Right renal pelvis (tissue), 4 donors: ENCODE measurements at places on chromosomes 1 and 21.

GRCh38 chr1:154324241-154324640 lies 1.1 kb upstream of the ATP8B2 start:
- no peak for DNase-seq

GRCh38 chr1:154698320-154699096 lies 90.5 kb upstream of the ADAR start:
- DNase-seq = no peak

- no peak for DNase-seq
Observed at GRCh38 chr1:1832820-1833219, 54.5 kb upstream of the NADK start.

- no peak for DNase-seq
Observed at GRCh38 chr1:54603241-54603640, 20.1 kb downstream of the FAM151A start.

GRCh38 chr1:87451229-87451920 lies 122.7 kb downstream of the LMO4 start:
- no peak for DNase-seq

DNA sequence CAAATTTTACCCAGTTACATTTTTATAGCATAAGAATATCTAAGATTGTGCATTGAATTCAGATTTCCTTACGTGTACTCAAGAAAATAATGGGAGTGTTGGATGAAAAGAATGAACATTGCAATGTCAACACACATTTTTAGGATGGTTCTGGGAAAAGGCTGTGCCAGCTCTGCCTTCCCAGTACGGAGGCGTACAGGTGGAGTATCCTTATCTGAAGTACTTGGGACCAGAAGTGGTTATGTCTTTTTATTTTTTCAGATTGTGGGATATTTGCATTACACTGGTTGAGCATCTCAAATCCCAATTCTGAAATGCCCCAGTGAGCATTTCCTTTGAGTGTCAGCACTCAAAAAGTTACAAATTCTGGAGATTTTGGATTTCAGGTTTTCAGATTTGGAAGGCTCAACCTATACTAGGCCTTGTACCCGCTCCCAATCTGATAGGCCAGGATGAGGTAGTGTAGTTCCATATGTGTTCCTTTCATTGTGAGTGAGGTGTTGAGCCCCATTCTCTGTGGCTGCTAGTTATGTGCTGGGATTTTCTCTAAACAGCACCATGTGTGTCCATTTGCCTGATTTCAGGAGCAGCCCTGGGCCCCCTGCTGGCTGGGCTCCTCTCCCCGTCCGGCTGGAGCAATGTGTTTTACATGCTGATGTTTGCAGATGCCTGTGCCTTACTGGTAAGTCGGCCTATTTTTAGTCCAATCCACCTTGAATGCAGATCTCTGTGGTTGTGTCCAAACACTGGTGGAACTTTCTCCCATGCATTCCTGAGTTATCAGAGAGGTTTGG lies 60.8 kb downstream of the SLC37A1 start:
- DNase-seq = no peak

DNA sequence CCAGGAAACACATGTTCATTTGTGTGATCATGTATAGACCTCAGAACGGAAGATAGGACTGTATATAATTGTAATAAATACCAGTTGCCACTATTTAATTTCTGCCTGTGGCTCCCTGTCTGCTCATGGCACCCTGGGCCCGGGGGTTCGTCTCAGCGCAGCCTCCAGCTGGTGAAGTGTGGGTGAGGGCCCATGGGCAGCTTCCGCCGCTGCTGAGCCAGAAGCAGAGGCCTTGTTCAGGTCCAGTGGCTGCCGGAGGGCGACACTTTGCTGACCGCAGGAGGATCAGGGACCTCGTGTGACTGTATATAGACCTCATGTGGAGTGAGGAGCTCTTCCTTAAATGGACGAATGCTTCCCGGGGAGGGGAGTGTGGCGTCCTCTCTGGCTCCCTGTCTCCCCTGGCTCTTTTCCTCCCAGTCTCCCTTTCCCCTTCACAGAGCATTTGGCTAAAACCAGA lies 155.9 kb downstream of the PEX14 start:
- DNase-seq = no peak

DNA sequence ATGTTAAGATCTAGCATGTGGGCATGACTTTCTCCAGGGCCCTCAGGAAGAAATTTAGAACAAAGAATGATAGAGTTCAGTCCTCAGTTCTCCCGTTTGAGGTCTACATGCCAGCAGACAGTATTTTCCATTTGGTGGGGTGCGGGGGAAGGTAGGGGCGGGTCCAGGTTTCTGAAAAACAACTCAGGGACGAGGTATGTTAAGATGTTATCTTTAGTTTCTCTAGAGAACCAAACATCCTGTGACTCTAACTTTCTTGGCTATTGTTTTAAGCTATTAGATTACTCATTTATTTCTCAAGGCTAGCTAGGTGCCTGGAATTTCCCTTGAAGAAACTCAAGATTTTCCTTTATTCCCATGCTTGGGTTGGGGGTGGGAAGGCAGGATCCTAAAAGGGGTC lies 42.3 kb upstream of the SYT14 start:
- DNase-seq = no peak

- no peak for DNase-seq
Observed at GRCh38 chr21:33964706-33965325, 49.2 kb upstream of the ATP5PO start.

DNA sequence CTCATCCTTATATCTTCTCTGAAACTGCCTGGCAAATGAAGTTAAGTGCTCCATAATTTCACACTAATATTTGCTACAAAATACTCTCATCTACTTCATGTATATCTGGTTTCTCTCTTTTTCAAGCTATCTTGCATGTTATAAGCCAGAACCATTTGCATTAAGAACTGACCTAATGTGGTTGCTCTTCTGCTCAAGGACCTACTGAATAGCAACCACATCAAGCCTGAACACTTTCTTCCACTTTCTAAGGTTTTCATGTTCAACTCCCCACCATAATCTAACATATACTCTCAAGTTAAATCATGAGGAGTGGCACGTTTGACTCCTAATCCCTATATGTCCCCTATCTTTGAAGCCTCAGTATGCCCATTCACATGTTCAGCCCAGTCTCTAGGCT lies 27.2 kb downstream of the RGS1 start:
- no peak for DNase-seq

DNA sequence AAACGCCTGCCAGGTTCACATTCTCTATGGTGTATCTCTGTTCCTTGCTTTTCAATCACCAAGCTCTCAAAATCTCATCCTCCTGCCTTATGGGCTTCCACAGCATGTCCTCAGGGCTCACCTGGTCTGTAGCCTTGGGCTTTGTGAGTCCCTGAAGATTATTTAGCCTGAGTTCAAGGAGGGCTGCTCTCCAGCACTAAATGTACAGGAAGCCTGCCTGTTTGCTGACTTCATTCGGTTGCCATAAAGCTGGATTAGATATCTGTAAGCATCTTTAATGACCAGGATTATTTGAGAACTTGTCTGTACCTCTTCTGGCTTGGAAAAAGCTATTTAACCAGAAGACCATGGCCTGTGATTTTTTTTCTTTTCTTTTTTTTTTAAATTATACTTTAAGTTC lies 6.9 kb upstream of the REG4 start:
- no peak for DNase-seq

DNA sequence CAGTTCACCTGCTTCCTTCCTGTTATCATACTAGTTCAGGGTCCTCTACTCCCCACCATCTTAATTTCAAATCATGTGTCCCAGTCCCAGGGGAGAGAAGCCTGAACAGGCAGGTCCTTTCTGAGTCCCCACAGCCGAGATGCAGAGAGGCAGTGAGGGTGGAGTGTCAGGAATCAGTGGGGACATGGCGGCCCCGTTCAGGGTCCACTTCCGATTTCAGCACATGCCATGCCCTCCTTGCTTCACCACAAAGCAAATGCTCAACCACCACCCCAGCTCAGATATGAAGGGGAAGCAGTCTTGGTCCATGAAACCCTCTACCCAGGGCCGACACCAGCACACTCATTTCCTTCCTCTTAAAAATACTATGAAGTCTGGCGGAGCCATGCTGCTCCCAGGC lies 5.2 kb upstream of the SEMA4A start:
- DNase-seq = no peak

- DNase-seq = no peak
Observed at GRCh38 chr1:30962609-30963508, 54.3 kb upstream of the SDC3 start.

GRCh38 chr1:239725933-239726332 lies 339.6 kb downstream of the CHRM3 start:
- DNase-seq = no peak

DNA sequence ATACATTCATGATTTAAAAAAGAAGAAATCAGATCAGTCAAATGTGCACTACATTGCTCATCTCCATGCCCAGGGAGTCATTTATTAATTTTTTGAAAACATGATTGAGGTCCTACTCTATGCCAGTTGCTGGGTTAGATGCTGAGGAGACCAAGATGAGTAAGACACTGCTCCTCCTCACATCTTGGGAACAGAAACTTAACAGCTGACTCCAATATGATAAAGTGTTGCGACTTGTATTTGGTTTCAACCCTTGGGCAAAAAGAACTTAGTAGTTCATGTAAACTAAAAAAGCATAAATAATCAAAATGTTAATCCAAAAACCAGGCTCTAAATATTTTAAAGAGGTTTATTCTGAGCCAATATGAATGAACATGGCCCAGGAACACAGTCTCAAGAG lies 56.9 kb downstream of the OPTC start:
- no peak for DNase-seq

- no peak for DNase-seq
Observed at GRCh38 chr1:20728371-20729154, 3.9 kb downstream of the SH2D5 start.

- no peak for DNase-seq
Observed at GRCh38 chr1:25624156-25624555, 7.6 kb downstream of the MAN1C1 start.

DNA sequence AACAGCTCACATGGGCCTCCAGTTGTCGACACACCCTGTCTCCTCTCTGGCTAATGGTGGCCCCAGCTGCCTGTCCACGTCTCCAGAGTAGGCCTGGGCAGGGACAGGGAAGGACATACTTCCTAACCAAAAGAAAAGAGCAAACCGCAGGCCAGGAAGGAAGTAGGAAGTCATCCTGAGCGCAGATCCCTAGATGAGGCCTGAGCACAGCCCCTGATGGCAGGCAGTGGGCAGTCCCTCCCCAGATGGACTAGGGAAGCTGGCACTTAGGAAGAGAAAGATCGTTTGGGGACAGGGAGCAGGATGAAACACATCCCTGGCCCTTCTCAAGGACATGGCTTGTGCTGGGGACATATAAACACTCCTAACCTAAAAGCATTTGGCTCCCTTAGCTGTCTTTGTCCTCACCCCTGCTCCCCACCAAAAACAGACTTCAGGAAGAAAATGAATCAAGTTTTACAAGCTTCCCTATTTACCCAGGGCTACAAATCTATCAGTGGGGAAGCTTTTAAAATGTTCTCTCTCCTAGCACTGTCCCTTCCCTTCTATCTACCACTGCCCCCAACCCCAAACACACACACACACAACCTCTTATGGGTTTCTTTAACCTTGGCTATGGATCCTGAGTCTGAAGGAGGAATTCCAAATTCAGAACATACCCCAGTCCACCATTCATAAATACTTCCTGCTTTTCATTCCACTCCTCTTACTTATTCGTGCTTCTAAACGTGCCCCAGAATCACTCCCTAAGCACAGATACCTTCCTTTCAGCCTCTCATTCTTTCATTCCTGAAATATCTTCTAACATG lies 21.1 kb downstream of the SSBP3 start:
- no peak for DNase-seq

GRCh38 chr1:220432408-220432807 lies 95.5 kb upstream of the MARK1 start:
- no peak for DNase-seq

GRCh38 chr1:240344918-240345317 lies 253.2 kb downstream of the FMN2 start:
- DNase-seq = no peak

DNA sequence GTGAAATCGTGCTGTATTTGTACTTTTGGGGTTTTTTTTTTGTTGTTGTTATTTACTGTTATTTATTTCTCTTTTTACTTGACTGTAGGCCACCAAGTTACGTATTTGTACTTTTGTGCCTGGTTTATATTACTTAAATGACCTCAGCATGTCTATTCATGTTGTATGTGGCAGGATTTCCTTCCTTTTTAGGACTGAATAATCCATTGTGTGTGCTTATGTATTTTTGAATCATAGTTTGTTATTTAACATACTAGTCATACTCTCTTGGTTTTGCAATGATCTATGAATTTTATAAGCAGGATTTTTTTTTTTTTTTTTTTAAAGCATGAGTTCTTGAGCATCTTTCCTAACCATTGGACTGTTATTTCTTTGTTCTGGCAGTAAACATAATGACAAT lies 51.2 kb downstream of the RNF2 start:
- no peak for DNase-seq

DNA sequence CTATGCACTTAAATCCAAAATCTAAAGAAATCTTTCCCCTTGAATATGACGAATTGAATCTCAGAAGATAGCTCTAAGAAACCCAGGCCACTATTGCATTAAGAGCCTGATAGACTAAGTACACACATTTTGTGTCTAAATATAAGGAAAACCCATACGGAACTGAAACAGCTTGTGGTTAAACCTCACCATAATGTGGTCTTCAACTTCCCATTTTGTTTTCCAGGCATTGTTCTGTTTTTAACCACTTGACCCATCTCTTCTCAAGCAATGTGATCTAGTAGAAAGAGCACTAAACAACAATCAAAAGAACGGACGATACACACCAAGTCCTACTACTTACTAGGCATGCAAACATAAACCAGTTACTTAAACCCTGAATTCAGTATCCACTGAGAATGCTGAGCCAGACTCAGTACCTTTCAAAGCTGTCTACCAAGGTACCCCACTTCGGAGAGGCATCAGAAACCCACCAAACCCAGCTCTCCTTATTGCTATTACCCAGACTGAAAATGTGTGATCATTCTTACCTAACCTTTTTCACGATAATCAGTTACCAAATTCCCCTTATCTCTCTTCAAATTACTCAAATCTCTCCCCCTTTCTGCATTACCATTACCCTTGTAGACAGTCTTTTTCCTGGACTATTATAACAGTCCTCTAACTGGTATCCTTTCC lies 12.8 kb downstream of the OTUD7B start:
- DNase-seq = no peak

DNA sequence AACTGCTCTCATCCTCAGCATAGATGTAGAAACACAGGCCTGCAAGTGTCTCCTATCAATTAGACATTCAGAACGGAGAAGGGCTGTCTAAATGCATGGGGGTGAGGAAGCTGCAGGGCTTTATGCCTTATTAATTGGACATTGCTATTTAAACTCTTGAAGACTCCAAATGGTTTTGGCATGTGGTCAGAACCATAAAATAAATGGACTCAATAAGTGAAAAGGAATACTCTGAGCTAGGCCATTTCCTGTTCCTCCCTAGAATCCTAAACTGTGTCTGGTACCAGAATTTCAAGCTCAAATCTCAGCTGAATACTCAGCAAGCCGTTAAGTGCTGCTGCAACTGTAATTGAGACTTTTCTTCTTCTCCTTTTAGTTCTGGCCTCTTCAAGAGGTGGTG lies 80.4 kb upstream of the C1orf87 start:
- no peak for DNase-seq

DNA sequence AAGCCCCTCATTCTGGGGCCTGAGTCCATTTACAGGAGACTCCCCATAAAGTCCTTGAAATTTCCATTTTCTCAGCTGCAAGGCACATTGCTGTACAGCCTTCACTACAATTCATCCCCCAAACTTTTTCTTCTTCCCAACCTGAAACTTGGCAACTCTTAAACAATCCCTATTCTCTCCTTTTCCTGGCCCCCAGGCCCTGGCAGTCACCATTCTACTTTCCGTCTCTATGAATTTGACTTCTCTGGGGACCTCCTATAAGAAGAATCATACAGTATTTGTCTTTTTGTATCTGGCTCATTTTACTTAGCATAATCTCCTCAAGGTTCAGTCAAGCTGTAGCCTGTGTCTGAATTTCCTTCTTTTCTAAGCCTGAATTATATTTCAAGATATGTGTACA lies 332.9 kb downstream of the PCP4 start:
- no peak for DNase-seq

- no peak for DNase-seq
Observed at GRCh38 chr1:240478536-240478935, 133.4 kb downstream of the GREM2 start.
